ENCODE measurements at places on chromosomes 1 and 21.

DNA sequence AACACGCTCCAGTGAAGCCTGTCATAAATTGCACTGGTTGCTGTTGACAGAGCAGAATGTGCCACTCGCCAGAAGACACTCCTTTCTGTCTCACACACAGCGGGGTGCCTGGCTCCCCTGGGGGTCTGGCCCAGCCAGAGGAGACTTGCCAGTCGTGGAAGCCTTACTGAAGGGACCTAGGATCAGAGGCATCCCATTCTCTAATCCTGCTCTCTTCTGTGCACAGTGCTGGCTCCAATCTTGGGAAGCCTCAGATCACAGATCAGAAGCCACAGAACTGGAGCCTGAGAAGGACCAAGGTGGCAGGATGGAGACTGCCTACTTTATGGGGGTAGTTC lies 1.4 kb downstream of the SLC9A1 start:
- DNase-seq, result no peak

- no peak for DNase-seq
Observed at GRCh38 chr1:233412812-233413211, 85.3 kb downstream of the MAP3K21 start.

GRCh38 chr1:94383966-94384408 lies 34.2 kb upstream of the ABCD3 start:
- DNase-seq, result no peak

GRCh38 chr1:220631238-220631815 lies 58.8 kb upstream of the C1orf115 start:
- no peak for DNase-seq

DNA sequence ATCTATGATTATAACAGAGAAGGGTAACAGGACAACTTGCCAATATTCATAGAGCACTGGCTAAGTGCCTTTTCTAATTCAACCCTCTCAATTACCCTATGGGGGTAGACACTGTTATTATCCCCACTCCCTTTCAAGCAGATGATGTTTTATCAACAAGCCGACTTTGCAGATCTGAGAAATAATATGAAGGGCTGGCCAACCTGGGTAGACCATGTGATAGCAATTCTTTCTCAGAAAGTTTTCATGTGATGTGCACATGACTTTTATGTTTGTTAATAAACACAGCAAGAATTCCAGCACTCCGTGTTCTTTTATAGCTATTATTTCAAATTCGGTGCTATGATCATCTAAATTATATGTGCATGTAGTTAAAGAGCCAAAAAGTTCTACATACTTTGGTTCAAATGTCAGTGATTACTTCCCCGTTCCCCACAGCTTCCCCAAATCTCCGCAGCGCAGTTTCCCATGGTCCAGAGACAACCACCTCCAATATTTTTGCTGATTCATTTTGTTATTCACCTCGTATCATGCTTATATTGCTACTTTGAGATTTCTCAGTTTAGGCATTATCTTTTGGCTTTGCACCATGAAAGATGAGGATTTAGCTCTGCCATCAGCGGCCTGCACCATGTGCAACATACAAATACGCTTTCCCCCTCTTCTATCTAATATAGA lies 96.7 kb upstream of the GADD45A start:
- no peak for DNase-seq
